ENCODE measurements at places on chromosomes 13 and 19.

DNA sequence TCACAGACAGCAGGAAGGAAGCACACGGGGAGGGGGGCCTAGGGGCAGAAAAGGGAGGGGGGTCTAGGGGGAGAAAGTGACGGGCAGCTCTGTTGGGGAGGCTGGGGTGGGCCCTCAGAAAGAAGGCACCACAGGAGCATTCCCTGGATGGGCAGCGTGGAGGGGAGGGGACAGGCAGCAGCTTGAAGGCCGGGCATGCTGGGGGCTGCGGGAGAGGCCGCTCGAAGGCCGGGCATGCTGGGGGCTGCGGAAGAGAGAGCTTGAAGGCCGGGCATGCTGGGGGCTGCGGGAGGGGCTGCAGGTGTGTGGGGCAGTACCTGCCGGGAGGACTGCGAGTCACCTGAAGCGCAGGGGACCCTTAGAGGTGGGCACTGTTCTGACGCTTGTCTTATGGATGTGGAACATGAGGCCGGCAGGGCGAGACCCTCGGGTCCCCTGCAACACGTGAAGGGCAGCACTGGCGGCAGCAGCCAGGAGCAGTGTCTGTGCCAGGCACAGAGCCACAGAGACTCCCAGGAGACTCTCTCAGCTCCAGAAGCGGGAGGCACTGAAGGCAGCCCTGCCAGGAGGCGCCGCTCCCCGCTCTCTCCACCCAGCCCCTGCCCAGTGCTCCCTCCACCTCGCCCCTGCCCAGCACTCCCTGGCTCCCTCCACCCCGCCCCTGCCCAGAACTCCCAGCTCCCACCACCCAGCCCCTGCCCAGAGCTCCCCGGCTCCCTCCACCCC lies 13.3 kb downstream of the ZNF787 start:
- no peak for DNase-seq

DNA sequence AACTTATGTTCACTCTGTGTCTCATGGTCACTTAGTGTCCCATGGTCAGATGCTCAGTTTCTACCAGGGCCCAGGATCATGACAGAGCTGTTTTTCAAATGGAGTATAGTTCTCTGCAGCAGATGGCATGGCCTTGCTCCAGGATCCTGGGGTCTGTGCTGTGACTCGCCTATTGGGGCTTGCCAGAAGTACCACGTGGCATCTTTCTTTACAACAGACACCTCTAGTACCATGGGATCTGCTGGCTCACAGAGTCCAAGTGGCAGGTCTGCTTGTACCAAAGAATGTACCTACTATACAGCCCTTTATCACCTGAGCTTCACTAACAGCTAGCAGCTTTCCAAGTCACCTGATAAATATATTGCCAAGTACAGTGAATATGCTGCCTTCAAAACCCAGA lies 6.0 kb upstream of the RNF6 start:
- DNase-seq = no peak

DNA sequence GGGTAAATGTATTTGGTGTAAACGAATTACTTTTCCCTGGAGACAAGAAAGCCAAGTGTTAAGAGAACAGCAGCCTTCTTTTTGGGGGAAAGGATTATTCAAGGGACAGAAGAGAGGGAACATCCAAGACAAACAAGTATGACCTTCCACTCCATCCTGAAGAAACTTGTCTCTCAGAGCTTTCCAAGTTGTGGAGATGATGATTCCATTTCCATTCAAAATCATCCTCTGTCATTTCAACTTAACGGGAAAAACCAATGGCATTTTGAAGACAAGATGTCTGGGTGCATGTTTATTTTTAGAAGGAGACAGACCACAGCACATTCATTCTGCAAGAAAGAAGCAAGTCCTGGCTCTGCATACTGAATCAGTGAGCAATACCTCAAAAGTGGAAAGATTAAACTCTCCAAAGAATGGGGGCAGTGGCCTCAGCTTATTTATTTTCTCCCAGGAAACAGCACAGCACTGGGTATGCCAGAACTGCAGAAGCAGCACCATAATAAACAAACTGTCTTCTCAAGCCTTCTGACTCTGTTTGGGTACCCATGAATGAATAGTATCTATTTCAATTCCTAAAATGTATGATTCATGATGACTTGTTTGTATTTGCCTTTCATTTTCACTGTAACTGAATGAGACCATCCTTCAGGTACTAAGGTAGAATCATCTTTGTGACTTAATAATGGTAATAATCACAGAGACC lies 541.0 kb downstream of the RFC3 start:
- DNase-seq = no peak

GRCh38 chr13:75437582-75438318 lies 44.2 kb downstream of the TBC1D4 start:
- peak; percentile 18 for DNase-seq
